ENCODE measurements at places on chromosomes 1 and 21.

DNA sequence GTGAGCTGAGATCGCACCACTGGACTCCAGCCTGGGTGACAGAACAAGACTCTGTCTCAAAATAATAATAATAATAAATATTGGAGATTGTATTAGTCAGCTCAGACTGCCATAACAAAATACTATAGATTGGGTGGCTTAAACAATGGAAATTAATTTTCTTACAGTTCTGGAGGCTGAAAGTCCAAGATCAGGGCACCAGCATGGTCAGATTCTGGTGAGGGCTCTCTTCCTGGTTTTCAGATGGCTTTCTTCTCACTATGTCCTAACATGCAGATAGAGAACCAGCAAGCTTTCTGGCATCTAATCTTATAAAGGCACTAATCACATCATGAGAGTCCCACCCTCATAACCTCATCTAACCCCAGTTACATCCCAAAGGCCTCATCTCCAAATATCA lies 23.2 kb upstream of the DDAH1 start:
- no peak for DNase-seq

GRCh38 chr1:82269431-82269830 lies 468.7 kb downstream of the ADGRL2 start:
- DNase-seq: no peak

GRCh38 chr1:65069011-65069565 lies 78.9 kb upstream of the AK4 start:
- DNase-seq: no peak

DNA sequence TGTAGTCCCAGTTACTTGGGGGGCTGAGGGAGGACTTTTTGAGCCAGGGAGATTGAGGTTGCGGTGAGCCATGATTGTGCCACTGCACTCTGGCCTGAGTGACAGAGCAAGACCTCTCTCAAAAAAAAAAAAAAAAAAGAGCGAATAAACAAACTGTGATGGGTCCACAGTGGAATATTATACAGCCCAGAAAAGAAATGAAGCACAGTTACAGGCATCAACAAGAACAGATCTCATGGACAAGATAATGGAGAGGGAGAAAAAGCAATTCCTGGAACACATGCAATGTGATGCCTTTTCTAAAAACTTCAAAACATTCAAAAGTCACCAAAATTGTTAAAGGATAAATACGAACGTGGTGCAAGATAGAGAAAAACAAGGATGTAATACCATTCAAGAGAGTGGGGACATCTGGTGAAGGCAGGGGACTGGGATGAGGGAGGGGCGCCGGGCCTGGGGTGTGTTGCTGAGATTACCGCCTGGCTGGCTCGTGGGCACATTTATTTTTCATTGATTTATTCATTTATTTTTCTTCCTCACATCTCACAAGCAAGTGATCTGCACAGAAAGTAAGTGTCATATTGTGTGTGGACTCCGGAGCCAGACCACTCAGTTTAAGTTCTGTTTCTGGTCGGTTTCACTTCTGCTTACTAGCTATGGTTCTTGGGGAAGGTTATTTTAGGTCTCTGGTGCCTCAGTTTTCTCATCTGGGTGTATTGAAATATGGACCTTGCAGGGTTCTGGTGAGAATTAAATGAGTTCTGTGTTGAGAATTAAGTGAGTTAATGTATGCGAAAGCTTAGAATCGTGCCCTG lies 30.1 kb downstream of the ABCG1 start:
- no peak for DNase-seq

DNA sequence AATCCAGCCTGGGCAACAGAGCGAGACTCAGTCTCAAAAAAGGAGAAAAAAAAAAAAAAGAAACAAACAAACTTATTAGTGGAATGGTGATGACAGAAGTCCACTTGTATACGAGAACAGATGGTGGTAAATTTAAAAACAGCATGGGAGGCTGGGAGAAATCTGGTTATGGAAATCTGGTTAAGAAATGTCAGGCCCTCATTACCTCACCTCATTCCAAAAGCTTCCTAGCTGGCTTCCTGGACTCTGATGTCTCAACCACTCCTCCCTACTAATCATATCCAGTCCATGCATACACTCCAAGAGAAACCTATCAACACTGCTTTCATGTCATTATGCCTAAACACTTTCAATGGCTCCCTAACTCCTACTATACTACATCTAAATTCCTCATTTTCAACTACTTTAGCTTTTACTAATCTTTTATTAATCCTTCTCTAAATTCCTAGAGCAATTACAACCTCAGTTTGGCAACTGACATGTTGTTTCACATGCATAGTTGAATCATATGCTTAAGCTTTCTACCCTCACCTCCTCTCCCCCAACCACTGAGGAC lies 52.9 kb downstream of the FOXJ3 start:
- no peak for DNase-seq

DNA sequence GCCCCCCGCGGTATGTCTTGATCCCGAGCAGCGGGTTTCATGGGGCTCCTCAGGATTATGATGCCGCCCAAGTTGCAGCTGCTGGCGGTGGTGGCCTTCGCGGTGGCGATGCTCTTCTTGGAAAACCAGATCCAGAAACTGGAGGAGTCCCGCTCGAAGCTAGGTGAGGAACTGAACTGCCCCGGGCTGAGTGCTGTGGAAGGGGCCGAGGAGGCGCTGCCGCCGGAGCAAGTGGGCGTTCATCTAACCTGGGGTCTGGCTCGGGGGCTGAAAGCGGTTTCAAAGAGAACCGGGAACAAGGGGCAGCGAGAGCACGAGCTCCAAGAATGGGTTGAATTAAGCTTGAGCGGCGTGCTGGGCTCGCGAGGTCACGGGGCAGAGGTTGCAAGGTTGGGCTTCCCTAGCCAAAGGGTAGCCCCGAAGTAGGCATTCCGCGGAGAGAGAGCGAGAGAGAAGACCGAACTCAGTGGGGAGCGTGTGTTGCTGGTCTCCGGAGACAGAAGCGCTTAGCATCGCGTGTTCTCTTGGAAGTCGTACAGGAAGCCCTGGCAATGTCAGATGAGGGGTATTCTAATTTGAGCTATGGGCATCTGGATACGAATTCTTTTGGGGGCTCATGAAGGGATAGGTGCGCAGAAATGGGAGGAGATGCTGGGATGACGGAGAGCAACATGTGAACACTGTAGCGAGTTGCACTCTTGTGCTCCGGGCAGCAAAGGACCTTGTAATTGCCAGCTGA lies 732 bp downstream of the HS2ST1 start:
- DNase-seq: no peak

GRCh38 chr1:200658037-200658818 lies 11.5 kb downstream of the DDX59 start:
- DNase-seq: no peak

GRCh38 chr1:94863297-94863911 lies 43.2 kb downstream of the SLC44A3 start:
- DNase-seq: no peak

DNA sequence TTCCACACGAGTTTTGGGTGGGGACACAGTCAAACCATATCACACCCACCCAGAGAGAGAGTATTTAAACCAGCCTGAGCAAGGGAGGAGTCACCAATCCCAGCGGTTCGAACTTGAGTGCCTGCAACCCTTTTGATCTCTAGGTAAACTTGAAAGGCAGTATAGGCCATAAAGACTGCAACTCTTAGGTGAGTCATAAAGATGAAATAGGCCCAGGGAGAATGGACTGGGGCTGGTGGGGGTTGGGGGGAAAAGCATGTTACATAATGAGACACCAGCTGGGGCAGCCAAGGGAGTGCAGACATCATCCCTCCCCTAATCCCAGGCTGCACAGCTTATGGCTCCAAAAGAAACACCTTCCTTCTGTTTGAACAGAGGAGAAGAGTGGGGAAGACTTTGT lies 99.8 kb upstream of the LHX8 start:
- DNase-seq: no peak

DNA sequence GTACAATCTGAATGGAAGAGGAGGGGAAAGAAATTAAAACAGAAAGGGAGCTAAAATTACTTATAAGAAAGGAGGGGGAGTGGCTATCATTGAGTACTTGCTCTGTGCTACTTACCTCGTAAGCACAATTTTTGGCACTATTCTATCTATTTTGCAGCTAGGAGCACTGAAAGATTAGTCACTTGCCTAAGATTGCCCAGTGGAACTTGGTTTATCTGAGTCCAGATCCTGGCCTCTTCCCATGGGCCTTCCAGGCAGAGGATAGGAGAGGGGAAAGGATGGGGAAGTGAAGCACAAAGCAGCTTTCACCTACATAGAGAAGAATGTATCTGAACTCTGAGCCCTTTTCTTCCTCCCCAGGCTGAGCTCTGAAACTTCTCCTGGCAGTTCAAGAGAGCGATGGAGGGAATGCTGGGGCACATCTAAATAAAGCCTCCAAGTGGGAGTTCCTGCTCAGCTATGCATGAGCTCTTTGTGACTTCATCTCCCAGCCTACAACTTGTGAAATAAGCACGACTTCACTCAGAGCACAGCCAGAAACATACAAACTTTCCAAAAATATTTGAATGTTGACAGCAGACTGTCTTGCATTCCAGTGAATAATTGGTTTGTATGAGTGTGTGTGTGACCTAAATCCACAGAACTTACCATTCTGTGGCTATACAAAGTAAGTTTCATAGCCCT lies 29.4 kb downstream of the HMGB4 start:
- DNase-seq: no peak

DNA sequence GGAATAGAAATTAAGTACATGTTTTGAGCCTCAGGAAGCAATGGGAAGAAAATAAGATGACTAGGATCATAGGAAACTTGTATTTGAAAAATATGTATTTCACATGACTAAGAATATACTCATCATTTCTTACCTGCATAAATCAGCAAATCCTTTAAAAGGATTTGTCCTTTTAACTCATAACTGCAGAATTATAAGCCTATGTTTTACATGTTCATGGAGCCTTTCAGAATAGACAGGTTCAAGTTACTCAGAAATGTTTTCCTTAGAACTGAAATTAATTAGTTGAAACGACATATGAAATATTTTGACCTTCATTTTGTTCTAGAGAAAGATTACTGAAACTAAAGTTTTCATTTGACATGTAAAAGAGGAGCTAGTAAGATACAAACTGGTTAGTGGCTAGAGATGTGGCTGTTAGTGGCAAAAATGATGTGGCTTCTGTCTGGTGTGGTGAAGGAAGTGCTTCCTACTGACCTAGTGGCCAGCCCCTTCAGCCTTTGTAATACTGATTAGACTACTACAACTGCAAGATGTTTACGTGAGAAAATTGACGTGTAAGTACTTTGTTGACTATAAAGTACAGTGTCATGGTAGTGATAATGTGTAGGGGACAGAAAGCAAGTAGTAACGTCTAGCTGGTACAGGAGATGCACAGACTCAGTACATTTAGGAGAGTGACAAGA lies 54.7 kb downstream of the PACC1 start:
- no peak for DNase-seq

DNA sequence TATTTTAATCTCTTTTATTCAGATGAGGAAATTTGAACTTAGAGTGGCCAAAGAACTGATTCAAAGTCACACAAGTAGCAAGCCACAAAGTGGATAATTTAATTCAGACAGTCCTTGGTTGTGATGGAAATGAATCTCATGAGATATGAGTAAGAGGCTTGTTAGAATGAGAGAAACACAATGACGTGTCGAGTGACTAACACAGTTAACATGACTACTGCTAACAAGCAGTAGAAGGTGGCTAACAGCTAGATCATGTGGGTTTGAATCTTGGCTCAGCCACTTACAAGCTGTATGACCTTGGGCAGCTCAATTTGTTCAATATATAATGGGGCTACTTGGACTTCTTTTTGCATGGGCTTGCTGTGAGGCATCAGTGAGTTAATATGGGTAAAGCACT lies 104.5 kb upstream of the LMO4 start:
- peak; percentile 37 for DNase-seq

GRCh38 chr21:30408782-30409494 lies 13.1 kb downstream of the KRTAP13-1 start:
- peak; percentile 49 for DNase-seq

DNA sequence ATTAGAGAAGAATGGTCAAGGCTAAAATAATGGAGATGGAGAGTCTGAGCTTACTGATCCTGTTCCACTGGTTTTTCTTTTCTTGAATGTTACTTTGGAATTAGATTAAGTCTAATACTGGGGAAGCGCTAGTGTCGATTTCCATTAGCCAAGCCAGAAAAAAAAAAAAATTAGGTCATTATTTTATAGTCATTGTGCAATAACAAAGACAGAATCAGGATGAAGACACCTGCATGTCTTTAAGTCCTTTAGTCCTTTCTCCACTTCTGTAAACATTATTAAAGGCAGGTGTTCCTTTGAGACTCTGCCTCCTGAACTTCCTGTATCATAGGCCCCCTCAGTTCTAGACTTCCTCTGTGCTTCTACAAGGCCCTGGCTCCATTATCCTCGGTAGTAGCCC lies 42.8 kb downstream of the MYSM1 start:
- DNase-seq: peak; percentile 34

- no peak for DNase-seq
Observed at GRCh38 chr1:208336137-208336518, 91.9 kb upstream of the PLXNA2 start.

DNA sequence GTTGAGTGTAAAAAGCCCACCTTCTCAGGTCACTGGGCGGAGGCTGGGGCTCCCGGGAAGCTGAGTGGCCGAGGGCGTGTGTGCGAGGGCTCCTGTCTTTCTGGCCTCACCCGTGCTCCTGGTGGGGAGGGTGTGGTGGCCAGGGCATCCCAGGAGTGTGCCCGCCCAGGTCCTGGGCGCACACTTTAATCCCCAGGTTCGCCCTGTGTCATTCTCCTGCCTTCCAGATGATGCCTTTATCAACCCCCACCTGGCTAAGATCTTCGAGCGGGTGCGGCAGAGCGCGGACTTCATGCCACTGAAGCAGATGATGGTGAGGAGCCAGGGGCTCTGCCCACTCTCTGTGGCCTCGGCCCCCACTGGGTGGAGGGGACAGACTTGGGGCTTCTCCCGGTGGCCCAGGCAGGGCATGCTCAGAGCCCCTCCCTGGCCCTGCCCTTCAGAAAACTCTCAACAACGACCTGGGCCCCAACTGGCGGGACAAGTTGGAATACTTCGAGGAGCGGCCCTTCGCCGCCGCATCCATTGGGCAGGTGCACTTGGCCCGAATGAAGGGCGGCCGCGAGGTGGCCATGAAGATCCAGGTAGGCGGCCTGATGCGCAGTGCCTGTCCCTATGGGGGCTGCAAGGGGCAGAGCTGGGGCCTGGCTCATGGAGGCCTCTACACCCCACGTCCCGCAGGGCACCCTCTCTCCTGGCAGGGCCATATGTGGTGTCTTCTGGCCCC lies 42.5 kb downstream of the COQ8A start:
- no peak for DNase-seq

DNA sequence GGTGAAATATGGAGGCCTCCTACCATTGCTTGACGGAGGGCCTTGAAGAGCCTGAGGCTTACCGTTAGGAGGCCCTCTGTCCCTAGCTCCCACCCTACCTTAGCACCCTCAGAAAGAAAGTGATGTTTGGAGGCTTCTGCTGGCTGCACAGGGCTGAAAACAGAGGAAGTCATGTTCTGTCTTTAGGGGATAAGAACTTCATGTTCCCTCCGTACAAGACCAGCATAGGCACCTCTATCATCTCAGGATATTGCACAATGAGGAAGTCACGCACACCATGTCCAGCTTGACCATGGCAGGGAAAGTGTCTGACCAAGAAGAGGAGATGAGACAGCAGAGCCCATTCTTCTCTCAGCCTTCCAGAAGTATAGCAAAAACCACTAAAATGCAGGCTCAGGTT lies 13.8 kb downstream of the ADORA3 start:
- DNase-seq: no peak

Data from NCI-H1436 (cell line).